ENCODE measurements at places on chromosomes 7 and 10. TPM values are rescaled to one million over a fixed set of nuclear protein-coding genes. Genes with fewer than 3 reads are reported as not detected.

EPO gene
- not detected for total RNA-seq

SLC26A4 gene
- total RNA-seq = 0.22 TPM

SVIL gene
- 429 TPM for total RNA-seq

ANTXRL gene
- total RNA-seq = not detected

HPS6 gene
- total RNA-seq = 58.6 TPM

SLC26A3 gene
- not detected for total RNA-seq

SEMA3D gene
- total RNA-seq = 4.4 TPM

RARRES2 gene
- total RNA-seq = not detected

NEUROG3 gene
- not detected for total RNA-seq

ENKUR gene
- not detected for total RNA-seq

PCDH15 gene
- total RNA-seq = not detected

NOBOX gene
- total RNA-seq = not detected

RABGEF1 gene
- 23.3 TPM for total RNA-seq

ZNF783 gene
- 2.2 TPM for total RNA-seq

FGFBP3 gene
- total RNA-seq = not detected

CALY gene
- not detected for total RNA-seq

Measured in SJSA1 (cell line).